Progenitor cell of endocrine pancreas (in vitro differentiated cells): ENCODE measurements at places on chromosomes 7 and 10.

- DNase-seq, result no peak
Measured at GRCh38 chr7:57423768-57424167, 26.2 kb upstream of the ZNF716 start.

DNA sequence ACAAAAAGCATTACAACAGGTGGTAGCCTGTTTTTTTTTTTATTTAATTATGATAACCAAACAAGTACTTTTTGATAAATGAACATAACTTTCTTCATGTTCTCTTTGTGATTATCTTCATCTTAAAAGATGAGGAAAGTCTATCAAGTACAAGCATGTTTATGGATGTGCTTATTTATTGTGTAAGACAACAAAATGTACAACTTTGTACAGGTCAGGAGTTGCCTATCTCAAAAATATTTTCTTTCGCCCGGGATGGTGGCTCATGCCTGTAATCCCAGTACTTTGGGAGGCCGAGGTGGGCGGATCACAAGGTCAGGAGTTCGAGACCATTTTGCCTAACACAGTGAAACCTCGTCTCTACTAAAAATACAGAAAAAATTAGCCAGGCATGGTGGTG is 17.0 kb downstream of the MPP7 start:
- no peak for DNase-seq

GRCh38 chr10:49645417-49645816 is 31.6 kb downstream of the CHAT start:
- no peak for DNase-seq

DNA sequence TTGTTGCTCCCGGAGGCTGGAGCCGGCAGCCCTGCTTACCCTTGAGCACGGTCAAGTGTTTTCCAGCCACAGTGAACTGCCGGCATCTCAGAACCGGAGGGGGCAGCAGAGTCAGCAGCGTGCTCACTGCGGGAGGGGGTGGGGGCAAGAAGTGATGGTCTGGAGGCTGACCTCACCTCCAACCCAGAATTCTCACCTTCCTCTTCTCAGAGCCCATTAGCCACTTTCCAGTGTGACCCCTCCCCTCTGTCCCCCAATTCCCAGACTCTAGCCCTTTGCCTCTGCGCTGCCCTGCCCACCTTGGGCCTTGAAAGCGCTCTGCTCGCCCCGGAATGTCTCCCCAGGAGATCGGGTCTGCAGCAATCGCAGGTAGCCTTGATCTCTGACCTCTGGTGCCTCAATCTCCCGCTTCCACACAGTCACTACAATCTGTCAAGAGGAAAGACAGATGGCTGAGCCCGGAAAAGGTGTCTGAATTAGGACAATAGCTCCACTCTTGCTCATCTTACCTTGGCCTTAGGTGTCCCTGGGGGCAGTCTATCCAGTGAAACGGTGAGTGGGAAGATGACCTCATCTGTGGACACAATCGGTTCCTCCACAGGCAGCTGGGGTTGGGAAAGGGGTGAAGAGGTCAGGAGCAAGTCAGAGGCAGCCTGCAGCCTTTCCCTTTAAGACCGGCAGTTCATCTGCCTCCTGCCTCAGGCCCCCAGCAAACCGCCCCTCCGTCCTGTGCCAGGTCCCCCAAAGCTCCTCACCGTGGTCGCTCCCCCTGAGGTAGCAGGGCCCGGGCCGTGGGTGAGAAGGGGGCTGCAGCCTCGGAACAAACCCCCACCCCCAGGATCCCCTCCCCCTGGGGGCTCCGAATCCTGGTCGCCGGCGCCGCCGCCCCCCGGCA is 942 bp downstream of the TRAPPC14 start:
- DNase-seq, result no peak

DNA sequence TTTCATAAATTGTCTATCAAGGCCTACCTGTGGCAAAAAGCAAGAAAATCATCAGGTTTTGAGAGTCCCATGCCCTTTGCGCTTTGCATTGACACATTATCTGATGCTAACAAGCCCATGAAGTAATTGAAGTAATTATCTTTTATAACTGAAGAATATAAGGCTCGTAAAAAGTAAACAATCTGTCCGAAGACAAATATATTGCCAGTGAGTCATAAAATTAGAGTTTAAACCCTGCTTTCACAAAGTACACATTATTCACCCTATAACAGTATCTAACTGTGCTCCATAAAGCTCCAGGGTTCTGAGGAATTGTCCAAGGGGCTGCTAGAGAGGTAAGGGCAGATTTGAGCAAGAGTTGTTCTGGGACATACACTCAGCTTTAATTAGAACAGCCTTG is 102.3 kb upstream of the PPP1R3A start:
- DNase-seq, result no peak

DNA sequence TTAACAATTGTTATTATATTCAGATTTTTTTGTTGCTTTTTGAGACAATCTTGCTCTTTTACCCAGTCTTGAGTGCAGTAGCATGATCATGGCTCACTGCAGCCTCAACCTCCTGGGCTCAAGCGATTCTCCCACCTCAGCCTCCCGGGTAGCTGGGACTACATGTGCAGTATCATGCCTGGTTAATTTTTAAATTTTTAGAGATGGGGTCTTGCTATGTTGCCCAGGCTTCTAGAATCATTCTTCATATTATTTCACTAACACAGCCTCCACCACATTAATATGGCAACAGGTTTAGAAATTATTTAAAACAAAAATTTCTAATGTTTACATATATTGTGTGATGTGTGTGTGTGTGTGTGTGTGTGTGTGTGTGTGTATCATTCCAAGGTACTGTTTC is 1.4 kb upstream of the LAMTOR4 start:
- DNase-seq, result no peak

- no peak for DNase-seq
Measured at GRCh38 chr10:107269626-107270025, 105.1 kb upstream of the SORCS1 start.

DNA sequence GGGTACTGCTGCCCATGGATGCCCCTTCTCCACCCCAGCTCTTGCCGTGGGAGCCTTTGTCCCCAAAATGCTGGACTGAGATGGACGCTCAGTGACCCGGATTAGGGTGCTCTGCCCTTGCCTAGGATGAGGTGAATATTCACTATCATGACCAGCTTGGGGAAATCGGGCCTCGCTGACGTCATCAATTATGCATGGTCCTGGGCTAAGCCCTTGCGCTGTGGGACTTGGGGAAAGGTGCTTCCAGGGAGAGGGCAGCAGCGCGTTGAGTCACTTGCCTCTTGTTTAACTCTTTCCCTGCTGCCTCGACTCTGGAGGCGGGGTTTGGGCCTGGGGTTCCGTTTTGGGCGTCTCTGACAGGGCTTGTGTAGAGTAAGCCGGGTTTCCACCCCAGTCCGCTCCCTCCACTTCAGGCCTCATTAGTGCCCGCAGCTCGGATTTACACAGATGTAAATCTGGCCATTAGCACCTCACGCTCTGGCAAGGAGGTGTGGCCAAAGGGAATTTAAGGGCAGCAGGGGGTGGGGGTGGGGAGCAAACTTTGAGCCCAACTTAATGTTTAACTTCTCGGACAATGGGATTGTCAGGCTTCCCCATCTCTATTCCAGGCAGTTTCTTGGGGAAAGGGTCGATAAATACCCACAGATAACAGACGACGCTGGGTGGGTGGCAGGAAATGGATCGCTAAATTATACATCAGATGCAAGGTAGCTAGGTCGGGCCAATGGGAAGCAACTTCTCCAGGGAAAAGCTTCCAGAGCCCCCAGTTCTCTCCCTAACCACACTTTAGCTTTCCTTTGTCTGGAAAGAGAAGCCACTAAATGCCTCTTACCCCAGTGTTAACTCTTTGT is 51.3 kb upstream of the TCF7L2 start:
- peak; percentile 57 for DNase-seq

DNA sequence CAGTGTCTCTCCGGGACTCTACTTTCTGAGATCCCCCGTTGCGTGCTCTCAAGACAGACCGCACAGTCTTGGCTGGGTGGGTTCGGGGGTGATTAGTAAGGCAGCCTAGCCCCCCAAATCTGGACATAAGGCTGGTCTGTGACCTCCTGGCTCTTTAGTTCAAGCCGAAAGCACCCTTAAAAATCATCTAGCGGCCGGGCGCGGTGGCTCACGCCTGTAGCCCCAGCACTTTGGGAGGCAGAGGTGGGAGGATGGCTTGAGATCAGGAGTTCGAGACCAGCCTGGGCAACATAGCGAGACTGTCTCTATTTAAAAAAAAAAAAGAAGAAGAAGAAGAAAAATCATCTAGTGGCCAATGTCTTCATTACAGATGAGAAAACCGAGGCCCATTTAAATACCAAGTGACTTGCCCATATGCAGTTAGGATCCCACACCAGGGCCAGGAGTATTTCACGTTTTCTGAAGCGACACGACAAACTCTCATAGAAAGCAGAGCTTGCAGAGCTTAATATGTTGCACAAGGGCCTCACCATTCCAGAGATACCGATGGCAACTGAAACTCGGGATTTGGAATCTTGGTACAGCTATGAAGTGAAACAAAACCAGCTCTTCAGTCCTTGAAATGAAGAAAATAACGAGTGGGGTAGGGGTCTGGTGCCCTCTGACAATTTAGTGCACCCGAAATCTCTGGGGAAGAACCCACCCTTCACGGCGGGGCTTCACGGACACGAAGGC is 703 bp upstream of the HILPDA start:
- no peak for DNase-seq
